BE2C (cell line): ENCODE measurements at places on chromosomes 11 and 22.

DNA sequence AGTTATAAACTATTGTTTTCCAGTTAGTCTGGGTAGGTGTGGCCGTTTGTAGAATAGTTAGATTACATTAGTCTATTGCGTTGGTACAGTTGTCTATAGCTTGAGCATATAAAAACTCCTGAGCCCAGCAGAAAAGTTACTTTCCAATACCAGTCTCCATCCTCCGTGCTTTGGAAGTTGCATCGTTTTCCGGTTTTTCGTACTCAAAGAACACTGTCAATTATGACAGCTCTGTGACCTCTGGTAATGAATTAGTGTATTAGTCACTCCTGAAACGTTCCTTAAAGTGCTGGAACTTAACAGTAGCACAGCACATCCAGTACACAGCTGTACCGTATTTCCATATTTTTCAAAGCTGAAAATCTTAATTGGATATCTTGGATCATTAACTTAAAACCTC is 808 bp upstream of the MSANTD2 start:
- no peak for DNase-seq

- DNase-seq: no peak
These were observed 10.8 kb downstream of the TRIM66 start for GRCh38 chr11:8671651-8672062.

GRCh38 chr11:122963961-122964360 is 17.7 kb downstream of the BSX start:
- DNase-seq: no peak

DNA sequence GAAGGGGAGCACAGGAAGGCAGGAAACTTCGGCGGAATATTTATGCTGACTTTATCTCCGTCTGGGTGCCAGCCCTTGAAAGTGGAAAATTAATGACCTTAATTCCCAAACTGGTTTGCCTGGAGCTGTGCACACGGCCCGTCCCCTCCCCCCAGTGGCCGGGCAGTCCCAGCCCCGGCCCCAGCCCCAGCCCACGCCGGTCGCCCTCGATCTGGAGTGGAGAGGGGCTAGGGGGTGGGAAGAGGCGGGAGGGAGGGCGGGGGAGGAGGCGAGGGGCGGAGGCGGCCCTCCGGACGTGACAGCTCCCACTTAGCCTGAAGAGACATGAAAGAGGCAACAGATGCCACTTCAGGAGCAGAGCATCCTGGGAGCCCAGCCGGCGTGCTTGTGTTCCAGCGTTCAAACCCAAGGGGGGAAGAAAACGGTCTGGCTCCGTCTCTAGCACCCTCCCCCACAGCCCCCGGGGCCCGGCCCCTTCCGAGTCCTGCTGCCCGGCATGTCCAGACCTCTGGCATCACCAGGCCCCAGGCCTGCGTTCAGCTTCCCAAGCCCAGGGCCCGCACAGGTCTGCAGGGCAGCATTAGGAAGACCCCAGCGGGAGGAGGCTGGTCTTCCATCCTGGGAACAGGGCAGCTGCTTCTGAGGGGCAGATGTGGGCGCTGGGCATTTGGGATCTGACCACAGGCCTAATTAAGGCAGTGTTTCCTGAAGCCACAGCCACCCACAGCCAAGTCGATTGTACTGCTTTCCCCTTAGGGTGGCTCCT is 20.0 kb upstream of the LMO1 start:
- peak; percentile 82 for DNase-seq

DNA sequence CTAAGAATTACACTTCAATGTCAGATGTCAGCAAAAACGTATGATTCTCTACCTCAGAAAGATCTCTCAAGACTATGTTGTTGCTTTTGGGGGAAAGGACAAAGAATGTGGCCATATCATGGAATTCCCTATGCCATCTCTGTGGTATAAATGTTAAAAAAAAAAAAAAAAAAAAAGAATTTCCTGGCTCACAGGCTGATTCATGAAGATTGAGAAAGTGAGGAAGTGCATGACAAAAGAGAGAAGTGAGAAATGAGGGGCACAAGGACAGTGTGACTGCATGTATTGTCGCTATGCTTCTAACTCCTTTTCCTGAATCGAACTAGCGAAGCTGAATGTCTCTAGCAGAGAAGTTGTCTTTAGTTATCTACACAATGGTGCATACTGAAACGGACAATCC is 80.6 kb upstream of the CARD18 start:
- no peak for DNase-seq

GRCh38 chr11:61958590-61958989 is 8.4 kb downstream of the BEST1 start:
- no peak for DNase-seq

GRCh38 chr22:33450756-33451155 is 392.6 kb upstream of the SYN3 start:
- DNase-seq: no peak

GRCh38 chr11:118370774-118371173 is 11.4 kb downstream of the UBE4A start:
- no peak for DNase-seq

DNA sequence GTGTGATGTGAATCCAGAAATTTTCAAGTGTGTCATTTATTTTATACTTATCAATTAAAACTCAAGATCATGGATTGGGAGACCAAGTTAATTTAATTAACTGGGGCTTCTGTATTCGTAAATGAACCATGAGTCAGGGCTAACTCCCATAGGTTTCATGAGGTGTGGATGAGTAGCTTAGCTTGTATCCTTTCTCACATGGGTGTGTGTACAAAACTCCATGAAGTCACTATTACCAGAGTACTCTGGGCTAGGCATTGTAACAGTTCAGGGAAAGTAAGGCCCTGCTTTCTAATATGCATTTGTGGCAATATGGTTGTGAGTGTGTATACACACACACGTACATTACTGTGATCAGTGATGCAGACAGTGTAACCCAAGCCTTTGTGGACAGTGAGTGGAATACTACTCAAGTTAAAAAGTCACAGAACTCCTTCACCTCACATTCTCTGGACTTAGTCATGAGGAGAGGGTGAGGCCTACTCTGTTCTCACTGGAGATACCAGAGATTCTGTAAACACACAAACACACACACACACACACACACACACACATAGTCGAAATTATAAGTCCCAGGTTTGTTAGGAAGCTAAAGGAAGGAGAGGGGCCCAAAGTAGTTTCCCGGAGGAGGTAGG is 3.5 kb downstream of the CNTF start:
- no peak for DNase-seq

DNA sequence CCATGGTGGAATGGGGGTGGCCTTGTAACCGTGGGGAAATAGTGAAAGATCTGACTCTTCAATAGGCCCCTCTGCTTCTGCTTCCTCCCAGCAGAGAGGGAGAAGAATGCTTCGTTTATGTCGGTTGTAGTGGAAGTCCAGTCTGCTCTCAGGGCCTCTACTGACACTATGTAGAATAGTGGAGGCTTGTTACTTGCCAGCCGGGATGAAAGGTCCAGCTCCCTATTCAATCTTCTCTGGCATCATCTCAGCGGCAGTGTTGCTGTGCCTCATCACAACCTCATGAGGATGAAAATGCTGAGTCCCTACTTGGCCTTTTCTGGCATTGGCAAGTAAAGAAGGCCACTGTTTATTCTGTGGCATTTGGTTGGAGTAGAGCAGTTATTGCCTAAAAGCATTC is 820.9 kb upstream of the TENM4 start:
- DNase-seq: no peak

DNA sequence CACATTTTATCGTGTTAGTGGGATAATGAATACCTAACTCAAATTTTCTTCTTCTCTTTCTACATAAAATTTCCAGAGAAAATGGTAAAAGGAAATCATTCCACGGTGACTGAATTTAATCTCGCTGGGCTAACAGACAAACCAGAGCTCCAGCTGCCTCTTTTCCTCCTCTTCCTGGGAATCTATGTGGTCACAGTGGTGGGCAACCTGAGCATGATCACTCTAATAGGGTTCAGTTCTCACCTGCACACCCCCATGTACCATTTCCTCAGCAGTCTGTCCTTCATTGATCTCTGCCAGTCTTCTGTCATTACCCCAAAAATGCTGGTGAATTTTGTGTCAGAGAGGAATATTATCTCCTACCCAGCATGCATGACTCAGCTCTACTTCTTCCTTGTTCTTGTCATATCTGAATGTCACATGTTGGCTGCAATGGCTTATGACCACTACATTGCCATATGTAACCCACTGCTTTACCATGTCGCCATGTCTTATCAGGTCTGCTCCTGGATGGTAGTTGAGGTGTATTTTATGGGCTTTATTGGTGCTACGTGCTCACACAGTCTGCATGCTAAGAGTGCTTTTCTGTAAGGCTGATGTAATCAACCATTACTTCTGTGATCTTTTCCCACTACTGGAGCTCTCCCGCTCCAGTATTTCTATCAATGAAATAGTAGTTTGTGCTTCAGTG is 24.1 kb downstream of the OR10D3 start:
- DNase-seq: no peak

DNA sequence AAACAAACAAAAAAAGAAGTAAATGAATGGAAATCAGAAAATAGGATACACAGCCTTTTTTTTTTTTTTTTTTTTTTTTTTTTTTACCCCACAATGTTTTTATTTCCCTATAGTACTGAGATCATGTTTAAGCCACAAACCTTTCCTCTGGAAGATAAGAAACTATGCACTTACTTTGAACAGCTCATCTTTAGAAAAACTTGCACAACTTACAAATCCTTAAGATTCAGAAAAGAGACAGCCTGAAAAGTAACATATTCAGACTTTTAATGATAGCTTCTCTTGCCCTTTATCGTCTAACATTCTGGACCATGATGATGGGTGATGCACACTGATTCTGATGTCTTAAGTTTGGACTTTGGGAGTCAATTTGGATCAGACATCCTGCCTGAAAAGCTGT is 80.3 kb downstream of the TNRC6B start:
- no peak for DNase-seq

- DNase-seq: no peak
These were observed 18.1 kb upstream of the GDPD5 start for GRCh38 chr11:75543806-75544205.

- DNase-seq: no peak
These were observed 6.4 kb downstream of the PLA2G3 start for GRCh38 chr22:31133911-31134310.
